NCI-H1092 (cell line): ENCODE measurements at places on chromosomes 5 and 9.

GRCh38 chr9:86303316-86303975 lies 21.1 kb upstream of the ISCA1 start:
- no peak for DNase-seq

- no peak for DNase-seq
Observed at GRCh38 chr9:13508086-13508485, 228.6 kb upstream of the MPDZ start.

DNA sequence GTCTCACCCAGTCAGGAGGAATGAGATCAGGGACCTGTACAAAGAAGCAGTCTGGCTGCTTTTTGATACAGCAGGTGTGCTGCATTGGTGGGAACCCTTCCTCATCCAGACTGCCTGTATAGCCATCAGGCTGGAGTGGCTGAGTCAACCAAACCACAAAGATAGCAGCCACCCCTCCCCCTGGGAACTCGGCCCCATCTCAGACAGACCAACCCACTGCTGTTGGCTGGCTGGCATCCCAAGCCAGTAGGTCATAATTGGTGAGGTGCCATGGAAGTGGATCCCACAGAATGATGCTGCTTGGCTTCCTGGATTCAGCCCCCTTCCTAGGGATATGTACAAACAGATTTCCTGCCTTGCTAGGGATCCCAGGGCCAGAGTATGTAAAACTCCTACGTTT lies 60.9 kb downstream of the YTHDC2 start:
- no peak for DNase-seq

- no peak for DNase-seq
Observed at GRCh38 chr9:36078051-36078450, 41.3 kb downstream of the RECK start.

GRCh38 chr5:66958980-66959641 lies 237.5 kb downstream of the CD180 start:
- no peak for DNase-seq

DNA sequence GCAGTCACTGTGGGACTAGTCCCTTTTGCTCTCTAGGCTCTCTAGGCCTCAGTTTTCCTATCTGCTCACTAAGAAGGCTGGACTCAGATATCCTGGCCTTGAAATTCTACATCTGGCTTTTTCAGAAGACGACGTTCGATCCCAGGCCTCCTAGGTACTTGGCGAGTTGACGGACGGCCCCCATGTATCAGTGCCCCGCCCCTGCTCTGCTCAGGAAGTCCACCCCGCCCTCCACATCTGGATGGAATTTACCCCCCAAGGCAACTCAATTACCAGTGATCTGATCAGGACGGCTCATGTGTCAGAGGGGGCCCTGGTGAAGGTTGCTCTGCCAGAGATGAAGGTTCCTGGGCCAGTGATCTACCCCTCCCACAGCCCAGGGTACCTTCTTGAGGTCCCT lies 44.1 kb upstream of the SYNPO start:
- no peak for DNase-seq
